ENCODE measurements at places on chromosomes 13 and 19.
A peak's percentile ranks its signal among the peaks of the same experiment; 100 is the strongest.

GRCh38 chr13:72071713-72072112, 204.7 kb upstream of the DACH1 start:
- DNase-seq = no peak

DNA sequence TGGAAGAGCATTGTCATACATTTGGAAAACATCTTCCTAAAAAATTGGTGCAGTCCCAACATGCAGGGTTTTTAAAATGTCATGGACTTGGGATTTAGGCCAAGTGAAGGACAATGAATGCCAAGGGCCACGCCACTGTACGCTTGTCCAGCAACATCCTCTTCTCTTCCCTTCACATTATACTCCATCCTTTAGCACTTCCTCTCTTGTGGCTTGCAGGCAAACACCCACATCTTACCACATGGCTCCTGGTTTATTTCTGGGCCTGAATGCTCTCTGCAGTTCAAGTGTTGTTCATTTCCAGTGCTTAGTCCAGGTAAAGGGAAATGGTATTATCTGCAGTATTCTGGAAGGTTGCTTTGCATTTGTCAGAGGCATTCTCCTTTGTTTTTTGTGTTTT, 45.0 kb downstream of the CBY2 start:
- DNase-seq = peak; percentile 34

DNA sequence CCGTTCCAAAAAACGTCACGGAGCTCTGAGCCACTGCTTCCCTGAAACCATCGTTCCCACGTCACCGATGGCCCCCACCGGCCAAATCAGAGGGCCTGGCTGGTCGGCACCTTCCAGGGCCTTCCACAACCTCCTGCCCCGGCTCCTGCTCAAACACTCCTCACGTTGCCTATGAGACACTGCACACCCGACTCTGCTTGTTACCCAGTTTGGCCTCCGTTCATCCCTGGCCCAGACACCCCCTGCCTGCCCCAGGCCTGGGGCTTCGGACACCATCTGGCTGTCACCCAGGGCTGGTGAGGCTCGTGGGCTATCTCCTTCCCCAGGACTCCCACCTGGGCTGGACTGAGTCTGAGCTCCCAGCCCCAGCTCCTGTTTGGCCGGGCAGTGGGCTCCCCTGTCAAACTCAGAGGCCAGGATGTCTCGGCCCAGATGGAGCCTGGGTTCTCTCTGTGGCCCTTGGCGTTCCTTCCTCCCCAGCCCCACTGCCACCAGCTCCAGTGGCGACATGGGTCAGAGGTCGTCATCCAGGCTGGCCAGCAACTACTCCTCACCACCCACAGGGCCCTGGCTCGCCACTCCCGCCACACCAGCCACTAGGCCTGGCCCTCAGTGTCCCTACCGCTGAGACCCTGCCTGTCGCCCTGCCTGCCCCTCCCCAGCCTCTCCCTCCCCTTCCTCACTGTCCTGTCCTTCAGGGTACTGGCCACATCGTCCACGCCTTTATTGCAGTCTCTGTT, 17.7 kb downstream of the CERS1 start:
- DNase-seq = no peak

DNA sequence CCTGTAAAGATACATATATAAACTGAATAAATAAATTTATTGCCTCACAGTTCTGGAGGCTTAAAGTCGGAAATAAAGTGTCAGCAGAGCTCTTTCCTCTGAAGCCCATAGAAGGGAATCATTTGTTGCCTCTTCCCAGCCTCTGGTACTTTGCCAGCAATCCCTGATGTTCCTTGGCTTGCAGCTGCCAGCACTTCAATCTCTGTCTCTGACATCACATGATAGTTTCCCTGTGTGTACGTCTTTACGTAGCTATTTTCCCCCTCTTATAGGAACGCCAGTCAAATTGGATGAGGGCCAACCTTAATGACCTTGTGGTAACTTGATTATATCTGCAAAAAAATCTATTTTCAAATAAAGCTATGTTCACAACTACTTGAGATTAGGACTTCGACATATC, 250.9 kb downstream of the LIG4 start:
- DNase-seq = no peak

GRCh38 chr13:46761174-46761573, 35.8 kb downstream of the ESD start:
- DNase-seq = no peak

Data from KBM-7 (cell line).